ENCODE measurements at places on chromosomes 2 and 18.

- no peak for DNase-seq
These were observed 504.1 kb upstream of the PKDCC start for GRCh38 chr2:41543726-41544125.

GRCh38 chr2:227163485-227163997 lies 464 bp downstream of the COL4A4 start:
- DNase-seq, result no peak

- DNase-seq, result no peak
These were observed 38.5 kb downstream of the ACKR3 start for GRCh38 chr2:236608188-236608525.

DNA sequence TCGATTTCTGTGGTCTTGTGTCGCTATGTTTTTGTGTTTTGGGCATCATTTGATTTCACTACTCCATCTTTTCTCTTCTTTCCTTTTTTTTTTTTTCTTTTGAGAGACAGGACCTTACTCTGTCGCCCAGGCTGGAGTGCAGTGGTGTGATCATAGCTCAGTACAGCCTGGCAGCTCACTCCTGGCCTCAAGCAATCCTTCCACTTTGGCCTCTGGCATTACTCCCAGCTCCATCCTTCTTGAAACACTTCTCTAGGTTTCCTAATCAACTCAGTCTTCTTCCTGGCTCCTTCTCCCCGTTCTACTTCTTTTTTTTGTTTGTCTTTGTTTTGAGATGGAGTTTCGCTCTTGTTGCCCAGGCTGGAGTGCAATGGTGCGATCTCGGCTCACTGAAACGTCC lies 26.5 kb downstream of the TCF23 start:
- DNase-seq, result no peak

- DNase-seq, result no peak
These were observed at the start of gene PCARE for GRCh38 chr2:29074411-29074810. Gene PCARE (minus strand): TSS chr2:29074523. CDS start chr2:29074261, 262 bp downstream.

- DNase-seq, result no peak
These were observed 23.6 kb upstream of the ZCCHC2 start for GRCh38 chr18:62499263-62499650.

Measured in erythroblast (primary cell).